ENCODE measurements at places on chromosomes 6 and 20. TPM values are rescaled to one million over a fixed set of nuclear protein-coding genes. Genes with fewer than 3 reads are reported as not detected.

Gene DEFB132
- not detected for total RNA-seq

Gene CLVS2
- not detected for total RNA-seq

Gene SLC44A4
- total RNA-seq, result 4.6 TPM

Gene TFAP2C
- total RNA-seq, result 0.46 TPM

- H3K27me3 ChIP-seq, result no peaks in the 10 kb centered on the region
- no peak overlapping the region for H3K4me3 ChIP-seq
- H3K27ac ChIP-seq, result no peak overlapping the region
- no peaks in the 10 kb centered on the region for H3K36me3 ChIP-seq
- no peaks in the 10 kb centered on the region for H3K4me1 ChIP-seq
Observed at GRCh38 chr20:63371291-63371865, 10.2 kb upstream of the CHRNA4 start.

GRCh38 chr6:20997770-20998147 is 463.5 kb downstream of the CDKAL1 start:
- H3K27me3 ChIP-seq, result no peaks in the 10 kb centered on the region
- DNase-seq, result no peak

GRCh38 chr6:165732696-165733488 is 69.9 kb upstream of the PDE10A start:
- H3K4me1 ChIP-seq, result no peaks in the 10 kb centered on the region
- no peak overlapping the region for H3K4me3 ChIP-seq
- no peak overlapping the region for H3K27ac ChIP-seq

GRCh38 chr6:139536751-139537617 is 162.5 kb upstream of the CITED2 start:
- H3K27me3 ChIP-seq, result no peaks in the 10 kb centered on the region
- H3K4me1 ChIP-seq, result peaks cover 9% of the 10 kb centered on the region
- no peaks in the 10 kb centered on the region for H3K36me3 ChIP-seq
- no peak overlapping the region for H3K27ac ChIP-seq
- H3K4me3 ChIP-seq, result no peak overlapping the region

DNA sequence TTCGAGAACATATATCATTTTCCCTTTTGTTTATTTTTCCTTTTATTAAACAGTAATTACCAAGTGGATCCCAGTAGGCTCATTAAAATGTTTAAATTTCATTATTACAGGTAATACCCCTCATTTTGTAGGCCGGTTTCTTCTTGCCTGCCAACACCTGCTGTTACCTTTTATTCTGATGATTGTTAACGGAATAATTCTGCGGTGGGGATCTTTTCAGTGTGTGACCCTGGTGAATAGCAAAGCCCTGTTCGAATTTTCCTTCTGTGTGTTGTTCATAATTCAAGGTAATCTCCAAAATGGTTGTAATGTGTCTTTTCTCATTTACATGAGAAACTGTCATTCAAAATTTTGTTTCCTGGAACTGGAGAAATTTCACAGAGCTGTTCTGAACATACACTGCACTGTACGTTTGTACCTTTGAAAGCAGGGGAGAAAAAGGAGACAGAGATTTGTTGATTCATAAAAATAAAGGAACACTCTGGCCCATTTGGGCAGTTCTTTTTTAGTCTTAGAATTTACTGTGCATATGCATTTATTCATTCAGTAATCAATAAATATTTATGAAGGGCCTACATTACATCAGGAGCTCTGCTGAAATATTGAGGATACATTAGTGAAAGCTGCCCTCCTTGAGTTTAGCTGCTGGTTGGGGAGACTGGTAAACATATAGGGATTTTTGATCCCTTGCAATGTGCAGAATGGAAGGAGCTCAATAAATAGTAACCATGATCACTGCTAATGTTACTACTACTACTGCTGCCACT is 502.0 kb downstream of the QKI start:
- no peaks in the 10 kb centered on the region for H3K4me1 ChIP-seq
- DNase-seq, result no peak
- no peak overlapping the region for H3K4me3 ChIP-seq
- no peak overlapping the region for H3K27ac ChIP-seq

- no peaks in the 10 kb centered on the region for H3K27me3 ChIP-seq
Observed at GRCh38 chr6:9173229-9173628, 737.9 kb upstream of the SLC35B3 start.

DNA sequence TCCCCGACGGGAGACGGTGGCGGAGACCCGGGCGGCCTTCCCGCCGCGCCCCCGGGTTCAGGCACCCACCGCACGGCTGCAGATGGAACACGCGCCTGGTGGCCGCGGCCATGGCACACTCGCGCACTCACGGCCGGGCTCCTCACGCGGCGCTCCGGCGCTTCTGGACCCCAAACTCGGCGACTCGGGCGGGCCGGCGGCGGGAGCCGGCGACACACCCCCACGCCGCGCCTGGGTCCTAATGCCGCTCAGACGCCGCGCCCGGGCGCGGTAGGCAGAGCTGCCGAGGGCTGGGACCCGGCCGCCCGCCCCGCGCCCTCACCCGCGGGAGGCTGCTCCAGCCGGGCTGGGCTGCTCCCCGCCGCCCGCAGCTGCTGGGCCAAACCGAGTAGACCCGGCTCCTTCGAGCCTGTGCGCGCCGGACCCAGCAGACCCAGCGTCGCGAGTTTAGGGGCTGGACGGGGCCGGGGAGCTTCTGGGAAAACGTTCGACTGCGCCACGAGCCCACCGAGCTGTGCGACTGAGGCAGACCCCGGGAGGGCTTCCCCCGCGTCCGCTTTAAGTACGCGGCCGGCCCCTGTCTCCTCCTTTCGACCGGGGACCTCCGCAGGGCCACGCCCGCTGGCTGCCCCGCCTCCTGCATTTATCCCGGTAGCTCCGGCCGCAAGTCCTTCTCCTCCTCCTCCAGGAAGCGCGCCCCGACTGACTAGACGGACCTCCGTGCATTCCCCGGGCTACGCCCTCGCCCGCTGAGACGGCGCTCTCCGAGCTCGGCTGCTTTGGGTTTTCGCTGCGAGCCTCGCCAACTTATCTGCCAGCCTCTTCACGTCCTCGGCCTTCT is at the start of gene SLC4A11:
TSS of gene SLC4A11 (minus strand) at position 165 of the 841 bp plus-strand sequence. CDS start at position 112, 53 bp downstream.
- peak; percentile 57 for DNase-seq
- no peaks in the 10 kb centered on the region for H3K36me3 ChIP-seq
- no peaks in the 10 kb centered on the region for H3K27me3 ChIP-seq
- peak within 1 kb of the TSS; percentile 84 for H3K4me3 ChIP-seq
- H3K27ac ChIP-seq, result no peak within 1 kb of the TSS
- no peaks in the 10 kb centered on the region for H3K4me1 ChIP-seq

- H3K4me1 ChIP-seq, result no peaks in the 10 kb centered on the region
- no peak for DNase-seq
- H3K27me3 ChIP-seq, result no peaks in the 10 kb centered on the region
- no peak overlapping the region for H3K27ac ChIP-seq
- H3K4me3 ChIP-seq, result no peak overlapping the region
Observed at GRCh38 chr6:36712816-36713215, 15.2 kb downstream of the RAB44 start.

- H3K4me3 ChIP-seq, result no peak overlapping the region
- DNase-seq, result no peak
- H3K27ac ChIP-seq, result no peak overlapping the region
- no peaks in the 10 kb centered on the region for H3K4me1 ChIP-seq
- no peaks in the 10 kb centered on the region for H3K36me3 ChIP-seq
Observed at GRCh38 chr6:164628302-164628931, 681.0 kb downstream of the C6orf118 start.

GRCh38 chr6:10408457-10408856 is 6.4 kb downstream of the TFAP2A start:
- DNase-seq, result no peak
- peaks cover 17% of the 10 kb centered on the region for H3K4me1 ChIP-seq
- no peak overlapping the region for H3K4me3 ChIP-seq
- no peaks in the 10 kb centered on the region for H3K36me3 ChIP-seq
- peaks cover 3% of the 10 kb centered on the region for H3K27me3 ChIP-seq

DNA sequence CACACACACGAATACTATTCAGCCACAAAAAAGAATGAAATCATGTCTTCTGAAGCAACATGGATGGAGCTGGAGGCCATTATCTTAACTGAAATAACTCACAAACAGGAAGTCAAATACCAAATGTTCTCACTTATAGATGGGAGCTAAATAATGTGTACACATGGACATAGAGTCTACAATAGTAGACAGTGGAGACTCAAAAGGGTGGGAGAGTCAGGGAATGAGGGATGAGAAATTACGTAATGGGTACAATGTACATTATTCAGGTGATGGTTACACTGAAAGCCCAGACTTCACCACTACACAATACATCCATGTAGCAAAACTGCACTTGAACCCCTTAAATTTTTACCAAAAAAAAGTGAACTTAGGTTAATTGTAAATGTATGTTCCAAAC is 160.4 kb downstream of the TASP1 start:
- DNase-seq, result no peak
- H3K27me3 ChIP-seq, result no peaks in the 10 kb centered on the region
- H3K36me3 ChIP-seq, result no peaks in the 10 kb centered on the region

DNA sequence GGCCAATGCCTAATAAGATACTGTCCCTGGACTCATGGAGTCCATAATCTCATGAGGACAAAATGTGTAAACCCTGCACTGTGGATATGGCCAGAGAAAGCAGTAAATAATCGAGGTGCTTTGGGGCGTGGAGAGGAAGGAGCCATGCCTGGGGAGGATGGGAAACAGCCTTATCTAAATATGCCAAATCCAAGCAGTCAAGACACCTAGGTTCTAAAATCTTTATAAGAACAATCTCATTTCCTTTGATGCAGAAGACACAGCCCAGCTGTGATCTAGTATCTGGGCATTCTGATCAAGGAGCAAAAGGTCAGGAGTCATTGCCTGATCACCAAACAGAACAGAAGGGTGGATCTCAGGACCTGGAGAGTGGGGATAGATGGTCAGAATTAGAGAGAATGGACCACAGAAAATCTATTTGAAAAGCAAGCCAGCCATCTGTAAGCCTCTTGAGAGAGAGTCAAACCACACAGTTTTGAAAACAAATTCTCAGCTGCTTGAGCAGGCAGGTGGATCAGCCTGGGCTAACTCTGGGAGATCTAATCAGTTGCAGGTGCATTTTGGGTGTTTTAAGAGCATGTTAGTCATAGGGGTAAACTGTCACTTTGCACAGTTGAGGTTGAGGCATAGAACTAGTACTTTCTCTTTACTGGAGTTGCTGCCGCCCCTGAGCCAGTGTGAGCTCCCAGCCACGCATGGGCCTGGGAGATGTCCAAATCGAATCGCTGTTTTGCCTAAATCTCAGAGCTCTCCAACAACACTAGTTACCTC is 130.8 kb upstream of the TNFAIP3 start:
- H3K36me3 ChIP-seq, result no peaks in the 10 kb centered on the region
- no peaks in the 10 kb centered on the region for H3K4me1 ChIP-seq
- H3K27me3 ChIP-seq, result no peaks in the 10 kb centered on the region

GRCh38 chr6:31740397-31741223 is 805 bp downstream of the MSH5 start:
- no peak for DNase-seq
- peak overlapping the region; percentile 63 for H3K4me3 ChIP-seq
- peaks cover 29% of the 10 kb centered on the region for H3K4me1 ChIP-seq
- H3K36me3 ChIP-seq, result no peaks in the 10 kb centered on the region
- H3K27ac ChIP-seq, result peak overlapping the region; percentile 92

DNA sequence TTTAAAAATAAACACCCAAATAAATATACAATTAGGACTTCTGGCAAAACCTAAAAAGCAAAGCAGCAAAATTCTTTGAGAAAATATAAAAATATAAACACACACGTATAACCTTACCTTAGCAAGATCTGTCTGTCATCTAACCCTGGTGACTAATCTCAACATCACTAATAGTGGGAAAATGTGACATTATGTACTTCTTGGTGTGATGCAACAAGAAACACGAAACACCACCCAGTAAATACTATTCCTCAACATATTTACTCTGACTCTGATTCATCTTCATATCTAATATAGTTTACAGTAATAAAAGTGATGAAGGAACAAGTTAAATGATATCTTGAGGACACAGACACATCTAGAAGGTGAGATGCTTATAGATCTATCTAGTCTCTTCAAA is 332.6 kb upstream of the MANEA start:
- H3K27ac ChIP-seq, result no peak overlapping the region
- DNase-seq, result no peak
- H3K4me3 ChIP-seq, result no peak overlapping the region
- H3K4me1 ChIP-seq, result no peaks in the 10 kb centered on the region

DNA sequence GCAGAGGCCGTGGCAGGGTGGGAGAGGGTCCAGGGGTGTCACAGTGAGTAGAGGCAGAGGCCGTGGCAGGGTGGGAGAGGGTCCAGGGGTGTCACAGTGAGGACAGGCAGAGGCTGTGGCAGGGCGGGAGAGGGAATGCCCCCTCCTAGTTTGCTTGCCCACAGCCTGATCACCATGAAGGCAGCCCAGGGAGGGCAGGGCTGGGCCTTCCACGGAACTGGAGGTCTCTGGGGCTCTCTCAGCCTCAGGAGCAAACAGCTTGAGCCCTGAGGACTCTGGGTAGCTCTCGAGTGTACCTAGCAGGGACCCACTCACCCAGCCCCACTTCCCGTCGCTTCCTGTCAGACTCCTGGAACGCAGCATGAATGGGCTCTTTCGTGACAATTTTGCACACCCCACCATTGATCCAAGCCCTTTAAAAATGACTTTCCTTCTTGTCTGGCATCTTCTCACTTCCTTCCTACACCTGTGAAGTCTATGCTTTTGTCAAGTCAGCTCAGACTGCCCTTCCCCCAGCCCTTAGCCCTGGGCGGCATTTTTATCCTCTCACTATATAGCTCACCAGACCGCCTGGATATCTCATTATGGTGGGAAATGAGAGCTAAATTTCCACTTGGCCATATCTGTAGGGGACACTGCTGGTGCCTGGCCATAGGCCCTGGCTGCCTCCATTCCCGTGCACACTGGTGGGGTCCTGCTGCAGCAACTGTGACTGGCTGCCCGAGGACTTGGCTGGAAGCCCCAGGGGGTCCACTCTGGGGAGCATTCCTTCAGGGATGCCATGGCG is 140.3 kb downstream of the CDC5L start:
- DNase-seq, result no peak
- H3K4me1 ChIP-seq, result no peaks in the 10 kb centered on the region
- no peak overlapping the region for H3K4me3 ChIP-seq
- H3K27me3 ChIP-seq, result no peaks in the 10 kb centered on the region
- no peaks in the 10 kb centered on the region for H3K36me3 ChIP-seq
- H3K27ac ChIP-seq, result no peak overlapping the region

- no peaks in the 10 kb centered on the region for H3K27me3 ChIP-seq
- no peak for DNase-seq
- H3K27ac ChIP-seq, result no peak overlapping the region
- no peaks in the 10 kb centered on the region for H3K36me3 ChIP-seq
- no peak overlapping the region for H3K4me3 ChIP-seq
Observed at GRCh38 chr20:59195316-59195993, 31.8 kb downstream of the ZNF831 start.

- no peak for DNase-seq
- no peaks in the 10 kb centered on the region for H3K36me3 ChIP-seq
- no peak overlapping the region for H3K27ac ChIP-seq
- no peaks in the 10 kb centered on the region for H3K27me3 ChIP-seq
- peak overlapping the region; percentile 0 for H3K4me3 ChIP-seq
- peaks cover 44% of the 10 kb centered on the region for H3K4me1 ChIP-seq
Observed at GRCh38 chr20:35661908-35662307, 2.8 kb downstream of the CPNE1 start.
